ENCODE measurements at places on chromosomes 2 and 18. TPM values are rescaled to one million over a fixed set of nuclear protein-coding genes. Genes with fewer than 3 reads are reported as not detected.
A peak's percentile ranks its signal among the peaks of the same experiment; 100 is the strongest.

Gene LIMS3
- total RNA-seq, result 6.4 TPM

Gene IFIH1
- total RNA-seq, result 2.7 TPM

DNA sequence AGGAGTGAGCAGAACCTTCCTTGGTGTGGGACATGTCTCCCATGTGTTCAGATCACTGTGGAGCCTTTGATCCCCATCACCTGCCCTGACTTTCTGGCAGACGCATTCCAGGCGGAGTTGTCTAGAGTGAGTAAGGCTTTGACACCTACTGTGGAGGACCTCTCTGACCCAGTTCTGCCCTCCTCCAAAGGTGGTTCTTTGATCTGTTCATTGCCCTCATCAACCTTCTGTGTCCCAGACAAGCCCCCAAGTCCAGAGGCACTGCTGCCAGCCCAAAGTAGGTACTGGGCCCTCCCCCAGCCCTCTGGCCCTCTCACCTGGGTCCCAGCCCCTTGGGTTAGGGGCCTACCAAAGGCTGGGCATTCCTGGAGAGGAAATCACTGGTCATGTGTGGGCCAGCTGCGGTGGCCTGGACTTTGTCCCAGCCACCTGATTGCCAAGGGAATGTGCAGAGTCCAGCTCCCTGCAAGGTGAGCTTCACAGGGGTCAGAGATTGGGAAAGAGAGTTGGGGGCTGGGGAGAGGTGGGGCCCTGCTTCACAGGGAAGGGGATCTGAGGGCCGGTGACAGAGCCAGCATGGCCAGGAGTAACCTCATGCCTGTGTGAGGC, 12.1 kb upstream of the FAHD2A start:
- no peak for DNase-seq

GRCh38 chr2:136356125-136357006, 238.4 kb upstream of the CXCR4 start:
- no peak for DNase-seq

GRCh38 chr2:46062637-46063412, 234.4 kb upstream of the EPAS1 start:
- peak; percentile 79 for DNase-seq

GRCh38 chr2:206993396-206993911, 54.1 kb downstream of the CPO start:
- no peak for DNase-seq

- DNase-seq, result no peak
Observed at GRCh38 chr2:152330235-152330866, 4.6 kb upstream of the FMNL2 start.

- no peak for DNase-seq
Observed at GRCh38 chr2:224259831-224260230, 142.1 kb downstream of the FAM124B start.
